ENCODE measurements at places on chromosomes 2 and 18.
A peak's percentile ranks its signal among the peaks of the same experiment; 100 is the strongest.

DNA sequence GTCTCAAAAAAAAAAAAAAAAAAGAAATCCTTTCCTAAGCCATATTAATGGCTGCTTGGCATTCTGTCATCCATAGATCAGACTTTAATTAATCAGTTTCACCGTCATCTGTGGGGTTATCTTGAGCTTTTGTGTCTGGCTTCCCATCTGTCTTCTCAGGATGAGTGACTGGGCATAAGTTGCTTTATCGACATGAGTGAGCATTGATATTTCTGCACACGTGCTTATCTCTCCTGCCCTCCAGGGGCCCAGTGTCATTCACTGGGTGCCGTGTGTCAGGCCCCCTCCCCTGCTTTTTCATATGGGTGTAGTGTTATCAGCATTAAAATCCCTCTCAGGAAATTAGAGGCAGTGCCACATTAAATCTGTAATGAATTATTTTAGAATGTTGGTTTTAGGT, 65.6 kb downstream of the SH3BP4 start:
- no peak for DNase-seq

GRCh38 chr18:31250902-31251301, 67.1 kb upstream of the DSG1 start:
- no peak for DNase-seq

DNA sequence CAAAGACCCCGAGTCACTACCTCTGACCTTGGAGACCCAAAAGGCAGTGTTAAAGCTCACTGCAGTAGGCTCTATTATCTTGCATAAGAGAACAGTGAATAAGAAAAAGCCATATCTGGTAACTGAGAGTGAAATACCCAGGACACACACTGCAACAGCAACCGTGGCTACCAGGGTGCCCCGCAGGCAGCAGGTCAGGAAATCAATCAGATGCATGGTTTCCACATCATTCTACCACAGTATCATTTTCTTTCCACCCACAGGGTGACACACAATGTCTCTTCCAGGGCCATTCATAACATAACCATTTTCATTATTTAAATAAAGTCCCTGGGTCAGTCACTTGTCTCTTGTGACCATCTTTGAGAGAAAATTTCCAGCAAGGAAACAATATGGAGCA, 131.3 kb downstream of the CCBE1 start:
- DNase-seq = no peak

DNA sequence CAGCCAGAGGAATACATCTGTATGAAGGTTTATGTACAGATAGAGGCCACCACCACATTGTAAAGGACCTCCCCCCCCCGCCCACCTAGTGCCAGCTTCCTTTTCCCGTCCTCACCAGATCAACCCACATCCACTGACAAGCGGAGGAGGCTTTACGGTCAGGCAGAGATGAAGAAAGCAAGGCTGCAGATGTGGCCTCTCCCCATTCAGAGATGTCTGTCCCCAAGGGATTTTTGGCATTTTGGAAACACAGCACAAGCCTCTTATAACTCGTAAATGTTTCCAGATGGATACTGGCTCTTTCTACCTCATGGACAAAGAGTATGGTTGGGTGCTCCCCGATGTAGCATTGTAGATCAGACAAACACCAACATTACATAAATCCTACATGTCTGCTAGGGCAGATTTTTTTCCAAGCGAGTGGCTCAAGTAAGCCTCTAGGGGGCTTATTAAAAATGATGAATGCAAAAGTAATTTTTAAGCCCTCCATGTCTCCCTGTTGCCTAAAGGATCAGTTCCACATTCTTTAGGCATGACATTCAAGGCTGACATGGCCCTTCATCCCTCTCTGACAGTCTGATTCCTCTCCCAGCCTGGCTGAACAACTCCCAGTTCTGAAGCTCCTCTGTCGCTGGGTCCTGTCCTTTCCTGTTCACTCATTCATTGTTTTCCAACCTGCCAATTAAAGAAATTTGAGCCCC, 11.7 kb downstream of the VIT start:
- DNase-seq = no peak

DNA sequence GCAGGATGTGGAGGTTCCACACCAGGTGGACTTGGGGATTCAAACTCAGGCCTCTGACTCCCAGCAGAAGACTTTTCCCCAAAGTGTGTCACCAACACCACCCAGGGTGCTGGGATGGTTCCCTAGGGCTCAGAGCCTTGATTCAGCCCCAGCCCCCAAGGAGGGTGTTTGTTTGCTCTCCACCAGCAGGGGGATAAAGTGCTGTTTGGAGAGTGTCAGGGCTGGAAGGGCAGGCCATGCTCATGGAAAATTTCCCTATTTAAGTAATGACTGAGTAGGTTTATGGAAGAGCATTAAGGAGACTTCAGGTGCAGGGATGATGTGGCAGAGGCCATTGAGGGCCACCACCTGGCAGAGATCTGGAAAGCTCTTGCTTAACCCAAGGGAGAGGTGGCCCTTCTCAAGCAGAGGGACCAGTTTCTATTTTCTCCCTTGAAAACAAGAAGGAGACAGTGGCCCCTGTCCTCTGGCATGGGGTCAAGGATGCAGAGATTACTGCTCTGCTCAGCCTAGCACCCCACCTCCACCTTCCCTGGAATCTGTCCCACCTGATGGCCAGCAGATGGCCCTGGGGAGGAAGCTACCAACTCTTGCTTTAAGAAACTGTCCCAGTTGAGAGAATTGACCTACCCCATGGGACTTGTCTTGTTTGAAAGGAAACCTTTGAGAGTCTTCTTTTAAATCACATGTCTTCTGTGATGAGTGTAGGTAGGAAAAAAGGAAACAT, 122.1 kb downstream of the ACOXL start:
- no peak for DNase-seq

GRCh38 chr2:239693761-239694415, 293.1 kb upstream of the HDAC4 start:
- DNase-seq = no peak

- DNase-seq = no peak
These were observed 54.3 kb downstream of the INPP5D start for GRCh38 chr2:233114421-233114861.

- DNase-seq = no peak
These were observed 24.1 kb downstream of the GATA6 start for GRCh38 chr18:22193466-22193865.

GRCh38 chr2:163713534-163714311, 22.1 kb downstream of the FIGN start:
- no peak for DNase-seq

- DNase-seq = no peak
These were observed 1.3 kb downstream of the COLEC12 start for GRCh38 chr18:498931-499775.

GRCh38 chr18:46663539-46663938, 6.5 kb upstream of the LOXHD1 start:
- no peak for DNase-seq

DNA sequence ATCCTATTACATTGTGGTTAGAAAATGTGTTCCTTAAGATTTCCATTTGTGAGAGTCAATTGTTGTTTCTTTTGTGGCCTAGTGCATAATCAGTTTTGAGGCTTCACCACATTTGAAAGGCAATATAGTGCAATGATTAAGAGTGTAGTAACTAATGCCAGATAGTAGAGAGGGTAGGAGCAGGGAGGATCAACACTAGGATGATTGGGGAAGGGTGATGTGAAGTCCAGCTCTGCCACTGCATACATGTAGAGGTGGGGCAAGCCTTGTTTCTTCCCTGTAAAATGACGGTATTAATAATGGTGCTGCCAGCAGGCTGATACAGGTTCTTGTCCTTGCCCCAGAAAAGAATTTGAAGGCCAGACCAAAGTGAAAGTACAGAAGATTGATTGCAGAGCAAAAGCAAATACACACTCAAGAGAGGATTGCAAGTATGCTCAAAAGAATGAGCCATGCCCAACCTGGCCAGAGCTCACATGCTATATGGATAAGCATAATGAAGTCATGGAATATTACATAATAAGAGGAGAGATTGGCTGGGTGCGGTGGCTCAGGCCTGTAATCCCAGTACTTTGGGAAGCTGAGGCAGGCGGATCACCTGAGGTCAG, 8.0 kb downstream of the SP100 start:
- no peak for DNase-seq

- no peak for DNase-seq
These were observed 90.3 kb downstream of the SPATS2L start for GRCh38 chr2:200396781-200397242.

GRCh38 chr2:126914811-126915500, 16.3 kb downstream of the TEX51 start:
- no peak for DNase-seq

- DNase-seq = no peak
These were observed 2.6 kb downstream of the INHA start for GRCh38 chr2:219574484-219575311.

GRCh38 chr2:16378031-16378430, 287.6 kb downstream of the CYRIA start:
- no peak for DNase-seq

GRCh38 chr2:61967262-61967661, 61.8 kb downstream of the COMMD1 start:
- DNase-seq = no peak

DNA sequence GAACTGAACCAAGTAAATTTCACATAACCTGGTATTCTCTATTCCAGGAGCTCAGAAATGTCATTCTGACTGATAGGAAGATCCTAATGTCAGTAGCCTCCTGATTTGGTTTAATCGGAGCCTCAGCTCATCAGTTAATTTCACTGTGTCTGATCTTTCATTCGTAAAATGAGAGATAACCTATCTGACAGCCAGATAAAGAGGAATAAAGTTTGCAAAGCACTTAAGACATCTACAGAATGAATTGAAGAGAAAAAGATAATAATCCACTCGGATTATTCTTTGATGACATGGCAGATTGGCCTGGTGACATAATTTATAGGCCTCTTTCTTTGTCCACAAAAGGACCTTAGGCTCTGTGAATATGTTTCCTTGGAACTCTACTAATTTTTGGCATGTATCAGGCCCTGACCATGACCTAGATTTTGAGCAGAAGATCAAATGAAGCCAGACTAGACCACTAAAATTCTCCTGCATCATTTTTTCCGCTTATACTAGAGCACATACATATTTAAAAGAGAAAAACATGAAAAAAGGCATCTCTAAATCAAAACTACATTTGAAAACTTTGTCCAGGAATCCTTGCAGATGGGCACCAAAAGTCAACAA, 312.4 kb downstream of the MTX2 start:
- DNase-seq = no peak

DNA sequence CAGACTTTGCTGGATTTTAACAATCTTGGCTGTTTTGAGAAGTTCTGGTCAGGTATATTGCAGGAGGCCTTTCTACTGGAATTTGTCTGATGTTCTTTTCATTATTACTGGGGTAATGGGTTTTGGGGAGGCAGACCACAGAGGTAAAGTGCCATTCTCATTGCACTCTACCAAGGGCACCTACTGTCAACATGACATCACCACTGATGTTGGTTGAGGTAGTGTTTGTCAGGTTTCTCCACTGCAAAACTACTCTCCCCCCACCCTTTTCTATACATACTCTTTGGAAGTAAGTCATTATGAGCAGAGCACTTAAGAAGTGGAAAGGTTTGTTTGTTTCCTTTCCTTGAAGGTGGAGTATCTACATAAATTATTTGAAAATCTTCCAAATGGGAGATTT, 27.0 kb downstream of the PRKD3 start:
- no peak for DNase-seq

- DNase-seq = no peak
These were observed 224.0 kb downstream of the AFF3 start for GRCh38 chr2:99918389-99918788.

DNA sequence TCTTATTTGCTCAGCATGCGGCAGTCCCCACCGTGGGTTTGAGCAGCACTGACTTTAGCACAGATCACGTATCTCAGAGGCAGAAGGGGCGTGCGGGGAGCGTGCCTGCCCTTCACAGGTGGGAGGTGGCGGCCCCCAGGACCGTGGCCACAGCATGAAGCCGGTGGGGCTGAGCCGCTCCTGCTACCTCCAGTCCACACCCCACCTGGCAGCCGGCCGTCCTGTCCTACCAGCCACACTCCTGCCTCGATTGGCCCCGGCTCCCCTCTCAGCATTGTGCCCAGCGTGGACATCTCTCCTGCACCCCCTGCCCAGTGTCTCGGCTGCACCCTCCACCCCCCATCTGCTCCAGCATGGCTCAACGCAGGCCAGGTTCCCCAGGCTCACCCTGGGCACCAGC, 73.6 kb downstream of the NFATC1 start:
- DNase-seq = no peak

DNA sequence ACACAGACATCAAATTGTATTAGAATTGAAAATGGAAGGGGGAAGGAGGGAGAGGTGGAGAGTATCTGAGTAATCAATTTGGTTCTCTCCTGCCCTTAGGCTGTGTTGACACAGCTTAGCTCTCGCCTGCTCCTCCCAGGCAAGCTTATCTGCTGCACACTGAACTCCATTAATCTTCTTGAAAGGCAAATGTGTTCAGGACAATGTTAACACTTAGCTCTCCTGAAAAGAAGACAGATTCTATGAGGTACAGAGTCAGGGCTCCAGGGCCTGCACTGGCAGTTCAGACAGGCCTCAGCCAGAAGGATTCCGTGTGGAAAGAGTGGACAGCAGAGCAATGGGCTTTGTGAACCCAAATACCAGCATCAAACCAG, 430.0 kb upstream of the TNP1 start:
- DNase-seq = no peak

DNA sequence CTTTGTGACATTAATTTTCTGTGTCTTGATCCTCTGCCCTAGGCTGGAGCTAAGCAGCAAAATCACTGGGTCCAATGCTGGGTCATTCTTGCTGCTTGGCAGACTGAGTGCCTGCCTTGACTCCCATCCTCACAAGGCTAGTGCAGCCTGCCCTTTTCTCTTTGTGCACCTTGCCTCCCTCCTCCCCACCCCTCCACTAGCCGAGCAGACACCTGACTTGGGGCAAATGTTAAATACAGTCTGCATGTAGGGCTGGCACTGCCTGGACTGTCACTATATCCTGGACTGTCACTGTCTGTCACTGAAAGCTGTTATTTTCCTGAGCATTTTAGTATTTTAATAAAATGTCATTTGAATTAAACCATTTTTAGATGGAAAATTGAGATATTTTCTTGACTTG, 33.4 kb downstream of the MAPRE2 start:
- no peak for DNase-seq

DNA sequence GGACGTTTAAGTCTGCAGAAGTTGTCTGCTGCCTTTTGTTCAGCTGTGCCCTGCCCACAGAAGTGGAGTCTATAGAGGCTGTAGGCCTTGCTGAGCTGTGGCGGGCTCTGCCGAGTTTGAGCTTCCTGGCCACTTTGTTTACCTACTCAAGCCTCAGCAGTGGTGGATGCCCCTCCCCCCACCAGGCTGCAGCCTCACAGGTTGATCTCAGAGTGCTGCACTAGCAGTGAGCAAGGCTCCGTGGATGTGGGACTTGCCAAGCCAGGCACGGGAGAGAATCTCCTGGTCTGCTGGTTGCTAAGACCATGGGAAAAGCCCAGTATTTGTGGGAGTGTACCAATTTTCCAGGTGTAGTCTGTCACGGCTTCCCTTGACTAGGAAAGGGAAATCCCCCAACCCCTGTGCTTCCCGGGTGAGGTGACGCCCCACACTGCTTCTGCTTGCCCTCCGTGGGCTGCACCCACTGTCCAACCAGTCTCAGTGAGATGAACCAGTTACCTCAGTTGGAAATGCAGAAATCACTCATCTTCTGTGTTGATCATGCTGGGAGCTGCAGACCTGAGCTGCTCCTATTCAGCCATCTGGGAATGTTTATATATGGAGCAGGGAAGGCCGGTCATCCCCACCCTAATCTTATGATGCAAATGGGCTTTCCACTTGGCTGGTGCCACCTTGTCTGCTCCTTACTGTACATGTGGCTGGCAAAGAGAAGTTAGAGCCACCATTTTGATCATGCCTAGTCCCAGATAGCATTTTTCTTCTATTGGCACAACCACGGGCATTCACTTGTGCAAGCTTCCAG, 156.9 kb upstream of the ITGA6 start:
- DNase-seq = peak; percentile 5

Measured in stimulated activated CD4-positive, alpha-beta T cell treated with anti-CD3 and anti-CD28 coated beads, Interleukin-4, amount 100 ng/mL, for 4 hours (primary cell).